ENCODE measurements at places on chromosomes 12 and 14. TPM values are rescaled to one million over a fixed set of nuclear protein-coding genes. Genes with fewer than 3 reads are reported as not detected.

Gene NOVA1
- total RNA-seq: 2.7 TPM

Gene KIF21A
- 55.1 TPM for total RNA-seq

Gene GCH1
- 29.9 TPM for total RNA-seq

Gene PGF
- total RNA-seq: 25.0 TPM

Gene GYS2
- 0.27 TPM for total RNA-seq

Gene KRT6B
- total RNA-seq: not detected

Gene ASB8
- 27.2 TPM for total RNA-seq

Gene RDH16
- total RNA-seq: 1.7 TPM

Gene CD4
- 2.7 TPM for total RNA-seq

Gene ENDOU
- total RNA-seq: 0.30 TPM

DNA sequence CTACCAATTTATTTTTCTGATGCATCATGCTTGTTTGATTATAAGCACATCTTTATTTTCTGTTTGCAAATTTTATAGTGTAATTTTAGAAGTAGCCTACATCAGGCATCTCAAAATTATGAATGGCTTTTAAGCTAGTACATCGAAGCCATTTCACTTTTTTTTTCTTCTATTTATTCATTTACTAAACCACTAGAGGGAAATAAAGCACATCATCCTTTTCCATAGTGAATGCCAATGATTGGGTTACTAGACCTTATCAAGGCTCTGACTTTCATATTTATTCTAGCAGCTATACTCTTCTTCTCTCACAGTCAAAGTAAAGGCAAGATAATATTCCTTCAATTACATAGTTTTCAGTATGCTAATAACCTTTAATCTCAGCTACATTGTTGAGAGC lies 736.4 kb upstream of the LRFN5 start:
- H3K27me3 ChIP-seq: no peaks in the 10 kb centered on the region
- no peak for DNase-seq
- no peaks in the 10 kb centered on the region for H3K36me3 ChIP-seq
- no peak overlapping the region for H3K4me3 ChIP-seq
- no peak overlapping the region for H3K27ac ChIP-seq

- no peak overlapping the region for H3K4me3 ChIP-seq
- DNase-seq: peak; percentile 7
- peak overlapping the region; percentile 41 for H3K27ac ChIP-seq
- no peaks in the 10 kb centered on the region for H3K4me1 ChIP-seq
- H3K36me3 ChIP-seq: no peaks in the 10 kb centered on the region
Observed at GRCh38 chr14:55532645-55533344, 47.2 kb upstream of the KTN1 start.

DNA sequence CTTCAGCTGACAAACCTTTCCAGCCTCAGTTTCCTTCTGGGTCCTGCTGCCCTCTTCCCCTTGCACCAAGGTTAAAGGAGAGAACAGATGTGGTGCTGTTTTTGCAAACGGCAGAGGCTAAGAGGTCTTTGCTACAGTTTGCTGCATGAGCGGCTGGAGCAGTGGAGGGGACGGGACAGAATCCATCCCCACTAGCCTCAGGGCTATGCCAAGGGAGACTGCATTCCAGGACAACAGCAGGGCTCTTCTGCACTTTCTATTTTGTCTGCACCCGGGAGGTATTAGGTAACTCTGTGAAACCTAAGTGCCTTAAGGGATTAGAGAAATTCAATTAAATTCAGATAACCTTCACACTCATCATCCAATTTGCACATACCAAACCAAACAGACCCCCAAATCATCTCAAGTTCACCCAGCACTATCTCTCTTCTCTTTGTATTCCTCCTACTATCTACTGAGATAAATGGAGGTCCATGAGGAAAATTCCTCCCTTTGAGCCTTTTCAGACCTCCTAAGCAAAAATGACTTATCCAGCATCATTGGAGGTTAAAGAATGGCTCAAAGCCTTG lies 103.8 kb upstream of the VRK1 start:
- no peak for DNase-seq
- H3K4me1 ChIP-seq: no peaks in the 10 kb centered on the region
- no peaks in the 10 kb centered on the region for H3K27me3 ChIP-seq
- H3K36me3 ChIP-seq: no peaks in the 10 kb centered on the region
- H3K27ac ChIP-seq: no peak overlapping the region

GRCh38 chr12:112812600-112813406 lies 21.3 kb downstream of the RPH3A start:
- peaks cover 47% of the 10 kb centered on the region for H3K27me3 ChIP-seq
- no peak overlapping the region for H3K4me3 ChIP-seq
- H3K4me1 ChIP-seq: no peaks in the 10 kb centered on the region

DNA sequence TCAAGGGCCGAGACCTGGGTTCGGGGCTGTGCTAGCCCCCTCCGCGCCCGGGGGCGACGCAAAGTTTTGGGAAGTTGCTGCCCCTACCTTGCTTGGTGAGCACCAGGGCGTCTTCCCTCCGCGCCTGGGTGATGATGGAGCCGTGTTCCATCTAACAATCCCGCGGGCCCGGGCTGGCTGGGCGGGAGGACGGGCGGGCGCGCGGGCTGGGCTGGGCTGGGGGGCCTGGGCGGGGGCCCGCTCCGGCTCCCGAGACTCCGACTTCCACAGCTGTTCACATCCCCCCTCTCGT lies 298 bp downstream of the CTDSP2 start:
- peak overlapping the region; percentile 95 for H3K4me3 ChIP-seq
- DNase-seq: no peak
- peaks cover 32% of the 10 kb centered on the region for H3K4me1 ChIP-seq
- no peaks in the 10 kb centered on the region for H3K27me3 ChIP-seq
- H3K27ac ChIP-seq: peak overlapping the region; percentile 99

GRCh38 chr14:37411079-37411735 lies 183.8 kb downstream of the FOXA1 start:
- H3K27me3 ChIP-seq: no peaks in the 10 kb centered on the region
- H3K4me3 ChIP-seq: no peak overlapping the region
- no peak for DNase-seq

DNA sequence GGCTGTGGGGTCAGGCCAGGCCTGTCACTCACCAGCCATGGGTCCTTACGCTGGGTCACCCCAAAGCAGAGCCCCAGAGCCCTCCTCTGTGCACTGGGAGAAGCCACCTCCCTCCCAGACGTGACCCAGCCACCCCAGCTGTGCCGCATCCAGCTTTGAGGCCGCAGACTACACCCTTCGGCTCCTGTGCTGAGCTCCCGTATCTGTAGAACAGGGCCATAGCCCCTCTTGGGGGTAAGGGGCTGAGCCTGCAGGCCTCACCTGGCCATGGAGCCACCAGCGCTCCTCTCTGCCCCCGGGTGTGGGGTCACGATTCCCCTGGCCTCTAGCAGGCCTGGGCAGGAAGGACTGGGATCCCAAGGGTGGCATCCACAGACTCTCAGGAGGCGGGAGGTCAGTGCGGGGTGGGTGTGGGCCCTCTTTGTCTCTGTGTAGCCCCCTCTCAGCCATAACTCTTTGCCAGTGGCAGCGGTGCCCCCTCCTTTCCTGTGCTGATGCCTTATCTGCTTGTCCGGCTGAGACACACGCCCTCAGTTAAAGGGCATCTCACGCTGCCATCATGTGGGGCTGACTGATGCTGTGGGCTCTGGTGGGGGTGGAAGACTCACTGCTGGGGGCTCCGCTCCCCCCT lies 16.3 kb downstream of the ASPG start:
- H3K4me1 ChIP-seq: peaks cover 3% of the 10 kb centered on the region
- no peaks in the 10 kb centered on the region for H3K27me3 ChIP-seq
- no peaks in the 10 kb centered on the region for H3K36me3 ChIP-seq

- H3K27ac ChIP-seq: peak overlapping the region; percentile 98
- no peak for DNase-seq
- H3K36me3 ChIP-seq: no peaks in the 10 kb centered on the region
- no peak overlapping the region for H3K4me3 ChIP-seq
Observed at GRCh38 chr12:118065380-118065779, 4.4 kb upstream of the WSB2 start.

DNA sequence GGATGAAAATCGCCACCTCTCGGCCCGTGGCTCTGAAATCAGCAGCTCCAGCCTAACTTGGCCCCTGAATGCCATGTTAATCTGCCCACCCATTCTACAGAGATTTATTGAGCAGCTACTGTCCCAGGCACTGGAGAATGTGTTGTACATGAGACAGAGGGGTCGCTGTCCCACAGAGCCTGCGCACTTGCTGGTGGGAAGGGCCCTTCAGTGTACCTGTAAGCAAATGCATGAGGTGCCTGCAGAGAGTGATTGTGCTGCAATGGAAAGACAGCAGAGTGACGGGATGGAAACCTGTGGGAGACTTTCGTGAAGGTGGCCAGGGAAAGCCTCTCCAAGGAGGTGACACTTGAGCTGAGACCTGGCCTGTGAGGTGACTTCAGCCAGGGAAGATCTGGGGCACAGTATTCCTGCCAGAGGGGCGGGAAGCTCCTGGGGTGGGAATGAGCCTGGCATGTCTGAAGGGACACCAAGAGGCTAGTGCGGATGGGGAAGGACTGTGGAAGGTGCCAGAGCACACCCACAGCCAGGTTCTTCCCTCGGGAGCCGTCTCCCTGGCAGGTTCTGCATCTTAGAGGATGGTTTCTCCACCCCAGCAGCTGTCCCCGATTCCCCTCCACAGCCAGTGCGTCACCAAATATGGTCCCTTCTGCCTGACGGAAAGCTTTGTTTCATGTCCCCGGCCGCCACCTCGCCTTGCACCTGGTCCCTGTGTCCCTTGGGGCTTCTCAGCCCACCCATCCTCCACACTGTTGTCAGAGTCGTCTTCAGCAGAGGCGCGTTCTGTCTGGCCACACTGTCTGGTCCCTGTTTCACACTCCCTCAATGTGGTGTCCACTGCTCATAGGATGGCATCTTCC lies 8.7 kb downstream of the SMIM41 start:
- H3K4me1 ChIP-seq: no peaks in the 10 kb centered on the region
- H3K4me3 ChIP-seq: no peak overlapping the region
- no peaks in the 10 kb centered on the region for H3K36me3 ChIP-seq
- H3K27me3 ChIP-seq: peaks cover 18% of the 10 kb centered on the region
- DNase-seq: no peak
- no peak overlapping the region for H3K27ac ChIP-seq

GRCh38 chr12:3489057-3489456 lies 1.9 kb upstream of the PRMT8 start:
- no peak overlapping the region for H3K4me3 ChIP-seq
- H3K27ac ChIP-seq: no peak overlapping the region
- H3K4me1 ChIP-seq: peaks cover 23% of the 10 kb centered on the region
- H3K36me3 ChIP-seq: no peaks in the 10 kb centered on the region
- DNase-seq: no peak

GRCh38 chr14:58501214-58501816 lies 73.8 kb downstream of the KIAA0586 start:
- no peaks in the 10 kb centered on the region for H3K4me1 ChIP-seq
- H3K36me3 ChIP-seq: no peaks in the 10 kb centered on the region
- H3K4me3 ChIP-seq: no peak overlapping the region
- H3K27ac ChIP-seq: no peak overlapping the region
- peak; percentile 80 for DNase-seq
- H3K27me3 ChIP-seq: no peaks in the 10 kb centered on the region

- no peaks in the 10 kb centered on the region for H3K36me3 ChIP-seq
- no peaks in the 10 kb centered on the region for H3K27me3 ChIP-seq
- H3K4me3 ChIP-seq: no peak overlapping the region
- peaks cover 15% of the 10 kb centered on the region for H3K4me1 ChIP-seq
Observed at GRCh38 chr12:124835656-124836410, 27.8 kb downstream of the SCARB1 start.

GRCh38 chr12:78232756-78233155 lies 402.1 kb downstream of the NAV3 start:
- H3K36me3 ChIP-seq: no peaks in the 10 kb centered on the region
- no peak overlapping the region for H3K4me3 ChIP-seq
- no peak for DNase-seq
- H3K27me3 ChIP-seq: no peaks in the 10 kb centered on the region
- no peak overlapping the region for H3K27ac ChIP-seq

DNA sequence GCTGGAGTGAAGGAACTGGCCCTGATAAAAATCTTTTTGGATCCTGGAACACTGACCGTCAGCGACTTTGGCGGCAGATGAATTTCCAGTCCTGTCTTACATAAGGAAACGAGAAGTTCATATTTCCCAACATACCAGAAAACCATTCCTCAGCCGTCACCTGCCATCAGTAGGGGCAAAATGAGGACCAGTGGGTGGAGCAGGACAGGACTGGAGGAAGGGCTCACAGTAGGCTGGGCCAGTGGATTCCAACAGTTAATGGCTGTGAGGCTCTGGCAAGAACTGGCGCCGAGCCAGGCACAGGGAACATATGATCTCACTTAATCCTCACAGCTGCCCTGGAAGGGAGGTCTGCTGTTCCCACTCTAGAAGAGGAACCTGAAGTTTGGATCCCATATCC lies 67.2 kb upstream of the FAM181A start:
- peak; percentile 82 for DNase-seq
- H3K4me3 ChIP-seq: no peak overlapping the region
- no peaks in the 10 kb centered on the region for H3K36me3 ChIP-seq
- peaks cover 23% of the 10 kb centered on the region for H3K4me1 ChIP-seq
- H3K27me3 ChIP-seq: no peaks in the 10 kb centered on the region

DNA sequence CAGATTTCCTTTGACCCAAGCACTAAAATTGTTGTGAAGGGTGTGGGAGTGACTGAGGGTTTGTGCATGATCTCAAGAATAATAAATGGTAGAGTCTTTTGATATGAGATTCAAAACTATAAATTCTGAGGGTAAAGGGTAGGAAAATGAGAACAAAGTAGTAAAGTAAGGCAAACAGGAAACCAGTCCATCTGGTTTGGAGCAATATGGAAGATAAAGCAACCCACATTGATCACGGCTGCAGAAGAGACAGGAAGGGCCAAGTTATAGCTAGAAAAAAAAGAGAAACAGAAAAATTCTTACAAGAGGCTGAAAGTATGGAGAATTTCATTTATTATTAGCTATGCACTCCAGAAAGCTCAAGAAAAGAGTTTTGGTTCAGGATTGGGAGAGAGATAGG lies 4.6 kb upstream of the SLCO1B3 start:
- H3K4me1 ChIP-seq: no peaks in the 10 kb centered on the region
- no peak overlapping the region for H3K27ac ChIP-seq
- H3K27me3 ChIP-seq: no peaks in the 10 kb centered on the region
- no peak for DNase-seq

DNA sequence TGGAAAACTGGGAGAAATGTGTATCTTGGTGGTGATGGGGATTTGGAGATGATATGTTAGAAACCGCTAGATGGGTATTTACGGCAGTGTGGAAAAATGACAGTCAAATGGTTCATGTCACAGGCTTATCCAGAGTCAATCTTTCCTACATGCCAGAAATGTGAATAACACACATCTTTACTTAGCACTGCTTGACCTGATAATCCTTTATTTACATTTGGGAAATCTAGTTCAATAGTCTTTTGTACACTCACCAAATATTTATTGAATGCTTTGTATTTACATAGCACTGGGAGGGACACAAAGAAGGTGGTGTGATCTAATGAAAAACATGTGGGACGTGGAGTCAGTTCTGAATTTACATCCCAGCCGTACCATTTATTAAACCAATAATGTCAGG lies 208.2 kb downstream of the DIO2 start:
- no peak overlapping the region for H3K27ac ChIP-seq
- no peaks in the 10 kb centered on the region for H3K36me3 ChIP-seq
- DNase-seq: peak; percentile 7
- no peak overlapping the region for H3K4me3 ChIP-seq
- peaks cover 5% of the 10 kb centered on the region for H3K4me1 ChIP-seq

- no peak overlapping the region for H3K4me3 ChIP-seq
- peaks cover 50% of the 10 kb centered on the region for H3K4me1 ChIP-seq
- H3K27me3 ChIP-seq: no peaks in the 10 kb centered on the region
- no peak overlapping the region for H3K27ac ChIP-seq
- DNase-seq: no peak
Observed at GRCh38 chr12:128313931-128314330, 47.0 kb downstream of the TMEM132C start.
